Neuronal stem cell (in vitro differentiated cells): ENCODE measurements at places on chromosomes 13 and 19.

- no peak for DNase-seq
Measured at GRCh38 chr19:30183807-30184490, 188.2 kb upstream of the ZNF536 start.

- no peak for DNase-seq
Measured at GRCh38 chr13:39550931-39551330, 52.1 kb downstream of the LHFPL6 start.

DNA sequence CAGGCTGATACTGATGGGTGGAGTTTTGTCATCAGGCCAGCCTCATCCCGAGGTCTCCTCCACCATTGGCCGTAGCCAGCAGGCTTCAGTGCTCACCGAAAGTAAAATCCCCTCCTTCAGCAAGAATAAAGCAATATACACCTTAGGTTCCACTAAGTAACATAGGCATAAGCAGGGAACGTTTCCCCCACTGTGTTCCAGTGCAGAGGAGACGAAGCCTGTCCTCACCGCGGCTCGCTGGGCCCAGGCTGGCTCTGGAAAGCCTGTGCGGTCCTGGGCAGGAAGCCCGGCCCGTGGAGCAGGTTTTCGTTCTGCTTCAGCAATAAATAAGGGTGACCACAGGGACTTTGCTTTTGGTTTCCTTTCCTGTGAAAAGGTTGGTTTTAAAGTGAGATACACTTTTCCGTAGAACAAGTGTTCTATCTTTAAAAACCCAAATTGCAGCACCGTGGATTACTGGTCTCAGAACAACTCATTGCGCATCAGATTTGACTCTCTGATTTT lies 16.3 kb upstream of the TEX29 start:
- no peak for DNase-seq

GRCh38 chr19:49972841-49973240 lies 11.9 kb upstream of the SIGLEC11 start:
- DNase-seq: no peak

- DNase-seq: no peak
Measured at GRCh38 chr13:98449273-98449672, 127.6 kb downstream of the STK24 start.

- no peak for DNase-seq
Measured at GRCh38 chr19:43470288-43470687, 4.9 kb upstream of the LYPD3 start.

DNA sequence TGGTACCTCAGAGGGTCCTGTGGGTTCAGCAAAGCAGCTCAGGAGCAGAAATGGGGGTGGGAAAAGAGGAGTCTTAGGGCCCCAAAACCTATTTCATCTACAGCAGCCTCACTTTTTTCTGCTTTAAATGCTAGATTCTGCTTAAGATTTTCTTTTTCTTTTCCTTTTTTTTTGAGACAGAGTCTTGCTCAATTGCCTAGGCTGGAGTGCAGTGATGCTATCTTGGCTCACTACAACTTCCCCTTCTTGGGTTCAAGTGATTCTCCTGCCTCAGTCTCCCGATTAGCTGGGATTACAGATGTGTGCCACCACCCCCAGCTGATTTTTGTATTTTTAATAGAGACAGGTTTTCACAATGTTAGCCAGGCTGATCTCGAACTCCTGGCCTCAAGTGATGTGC lies 30.7 kb upstream of the WDFY2 start:
- no peak for DNase-seq

DNA sequence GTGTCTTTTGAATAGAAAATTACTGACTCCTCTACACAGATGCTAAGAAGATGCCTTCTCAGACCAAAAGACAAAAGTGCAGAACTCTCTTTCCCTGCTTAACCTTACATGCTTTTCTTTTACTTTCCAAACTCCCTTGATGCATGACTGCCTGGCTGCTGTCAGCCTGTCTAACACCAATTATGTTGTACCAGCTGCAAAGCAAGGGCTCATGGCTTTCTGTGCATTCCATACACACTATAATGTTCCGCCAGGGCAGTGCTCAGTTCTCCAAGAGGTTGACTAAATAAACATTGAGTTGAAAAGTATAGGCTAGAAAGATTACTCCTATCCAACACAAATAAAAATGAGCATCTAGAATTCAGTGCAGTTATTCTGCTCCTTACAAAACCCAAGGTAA lies 330.4 kb upstream of the NBEA start:
- DNase-seq: peak; percentile 9

GRCh38 chr13:19860884-19861655 lies 2.4 kb downstream of the ZMYM5 start:
- DNase-seq: peak; percentile 15

DNA sequence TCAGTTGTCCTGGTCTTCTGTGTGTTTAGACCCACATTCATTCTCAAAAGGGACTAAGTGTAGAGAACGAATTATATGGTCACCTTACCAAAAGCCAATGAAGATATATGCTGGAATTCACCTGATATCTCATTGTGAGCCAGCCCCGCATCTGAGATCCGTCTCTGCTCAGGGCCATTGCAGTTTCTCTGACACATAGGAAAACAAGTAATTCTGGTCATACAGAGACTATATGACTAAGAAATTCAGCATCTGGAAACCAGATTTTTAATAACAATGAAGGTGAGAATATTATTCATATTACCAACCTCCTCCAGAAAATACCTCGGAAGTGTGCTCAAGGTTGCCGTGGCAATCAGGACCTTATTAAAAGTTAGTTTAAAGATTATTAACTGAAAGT lies 278.6 kb upstream of the EDNRB start:
- DNase-seq: no peak

DNA sequence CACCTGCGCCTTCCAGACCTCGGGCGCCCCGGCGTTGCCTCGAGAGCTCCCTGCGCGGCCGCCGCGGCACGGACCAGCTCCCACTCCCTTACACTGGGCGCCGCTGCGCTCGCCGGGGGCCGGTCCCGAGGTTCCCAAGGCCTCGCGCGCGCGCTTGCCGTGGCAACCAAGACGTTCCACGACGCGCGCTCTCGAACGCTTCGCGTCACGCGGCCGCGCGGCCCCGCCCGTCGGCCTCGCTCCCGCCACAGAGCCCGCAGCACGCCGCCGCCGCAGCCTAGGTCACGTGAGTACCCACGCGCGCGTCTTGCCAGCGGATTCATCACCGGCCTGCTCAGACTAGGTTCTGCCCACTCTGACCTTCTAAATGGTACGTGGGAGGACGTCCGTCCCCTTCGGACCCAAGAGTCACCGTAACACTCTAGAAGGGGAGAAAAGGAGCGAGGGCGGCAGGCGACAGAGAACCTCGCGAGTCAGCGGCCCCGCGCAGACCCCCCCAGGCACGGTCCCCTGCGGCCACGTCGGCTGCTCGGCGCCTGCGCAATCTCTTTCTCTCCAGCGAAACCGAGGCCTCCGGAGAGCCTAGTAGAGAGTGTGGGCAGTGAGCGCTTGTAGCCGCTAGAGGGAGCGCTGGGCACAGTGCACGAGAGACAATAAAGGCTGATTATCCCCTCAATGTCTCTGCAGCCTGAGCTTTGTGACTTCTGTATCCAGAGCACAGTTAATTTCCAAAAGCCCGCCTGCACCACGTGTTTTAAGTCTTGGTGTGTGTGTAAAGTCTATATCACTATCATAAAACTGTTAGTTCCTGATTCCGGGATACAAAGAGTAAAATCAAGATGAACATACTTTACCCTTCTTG lies at the start of gene SPART:
Gene SPART (minus strand): TSS at position 173 of the 862 bp plus-strand sequence. CDS start 10,564 bp downstream, outside the sequence.
- DNase-seq: peak; percentile 89

DNA sequence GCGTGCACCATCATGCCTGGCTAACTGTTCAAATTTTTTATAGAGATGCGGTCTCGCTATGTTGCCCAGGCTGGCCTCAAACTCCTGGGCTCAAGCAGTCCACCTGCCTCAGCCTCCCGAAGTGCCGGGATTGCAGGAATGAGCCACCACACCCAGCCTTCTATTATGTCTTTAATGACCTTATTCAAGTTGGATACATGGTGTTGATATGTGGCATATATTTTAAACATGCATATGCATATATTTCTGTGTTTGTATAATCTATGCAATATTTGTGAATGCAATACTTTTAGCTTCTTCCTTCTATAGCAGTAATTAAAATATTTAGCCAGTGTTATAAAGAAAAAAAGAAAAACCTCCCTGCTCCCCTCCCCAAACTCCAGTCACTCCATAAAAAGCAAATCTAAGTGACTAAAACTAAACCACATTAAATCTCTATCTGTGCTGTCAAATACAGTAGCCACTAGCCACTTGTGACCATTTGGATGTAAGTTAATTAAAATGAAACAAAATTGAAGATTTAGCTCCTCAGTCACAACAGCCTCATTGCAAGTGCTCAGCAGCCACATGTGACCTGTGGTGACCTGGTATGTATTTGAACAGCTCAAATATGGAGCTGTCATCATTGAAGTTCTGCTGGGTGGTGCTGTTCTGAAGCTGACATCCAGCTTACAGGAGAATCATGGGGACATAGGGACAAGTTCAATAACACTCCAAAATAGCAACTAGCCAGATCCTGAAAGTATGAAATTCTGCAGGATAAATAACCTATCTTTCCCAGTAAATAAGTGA lies 27.4 kb downstream of the FCGBP start:
- no peak for DNase-seq

- DNase-seq: no peak
Measured at GRCh38 chr13:50509771-50510441, 333.6 kb downstream of the DLEU7 start.

DNA sequence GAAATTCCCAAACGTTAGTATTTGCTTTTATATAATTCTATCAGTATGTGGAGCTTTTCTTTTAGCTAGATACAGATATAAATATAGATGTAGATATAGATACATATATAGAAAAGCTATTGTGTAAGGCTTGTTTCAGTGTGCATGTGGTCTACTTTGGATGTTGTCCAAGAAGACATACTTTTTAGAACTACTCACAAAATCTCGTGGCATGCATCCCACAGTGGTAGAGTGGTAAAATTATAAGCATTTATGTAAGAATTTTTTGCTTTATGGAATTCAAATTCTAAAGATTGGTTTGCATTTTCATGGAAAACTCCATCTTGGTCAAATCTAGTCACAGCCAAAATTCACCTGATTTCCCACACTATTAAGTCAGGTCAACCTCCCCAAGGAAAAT lies 880.4 kb downstream of the EFNB2 start:
- DNase-seq: no peak

DNA sequence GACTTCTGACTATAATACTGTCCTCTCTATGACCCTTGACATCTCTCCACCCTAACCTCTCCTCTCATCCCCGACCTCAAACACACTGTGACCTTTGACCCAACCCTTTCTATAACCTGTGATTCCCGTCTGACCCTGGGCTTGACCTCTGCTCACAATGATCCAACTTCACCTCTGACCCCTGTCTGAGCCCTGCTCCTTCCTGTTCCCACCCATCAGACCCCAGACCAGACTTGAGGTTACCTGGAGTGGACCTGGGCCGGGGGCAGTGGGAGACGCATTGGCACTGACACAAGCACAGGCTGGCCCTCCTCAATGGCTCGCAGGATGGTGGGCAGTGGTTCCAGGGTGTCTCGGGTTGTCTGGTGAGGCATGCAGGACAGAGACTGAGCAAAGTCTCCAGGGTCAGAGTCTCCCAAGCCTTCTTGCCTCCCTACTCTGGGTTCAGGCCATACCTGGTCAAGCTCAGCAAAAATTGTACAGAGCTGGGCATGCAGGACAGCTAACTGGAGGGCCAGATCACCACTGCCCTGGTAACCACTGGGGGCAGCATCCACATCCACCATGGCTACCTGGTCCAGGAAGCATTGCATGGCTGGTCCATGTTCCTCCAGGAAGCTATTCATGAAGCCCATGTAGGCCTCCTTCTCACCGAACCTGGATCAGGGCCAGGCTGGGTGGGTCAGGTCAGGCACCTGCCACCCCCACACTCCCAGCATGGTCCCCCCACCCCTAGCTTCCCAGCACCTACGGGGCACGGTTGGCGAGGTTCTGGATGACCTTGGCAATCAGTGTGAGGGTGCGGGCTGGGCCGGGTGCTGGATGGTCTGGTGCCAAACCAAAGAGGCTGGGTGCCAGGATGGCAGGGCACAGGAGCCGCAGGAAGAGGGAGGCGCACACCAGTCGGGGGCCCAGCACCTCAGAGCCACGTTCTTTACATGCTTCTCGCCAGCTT lies 4.4 kb upstream of the WIZ start:
- no peak for DNase-seq

GRCh38 chr19:9037400-9038062 lies 27.3 kb upstream of the MUC16 start:
- no peak for DNase-seq

- no peak for DNase-seq
Measured at GRCh38 chr19:16585808-16586476, 13.7 kb upstream of the SLC35E1 start.

DNA sequence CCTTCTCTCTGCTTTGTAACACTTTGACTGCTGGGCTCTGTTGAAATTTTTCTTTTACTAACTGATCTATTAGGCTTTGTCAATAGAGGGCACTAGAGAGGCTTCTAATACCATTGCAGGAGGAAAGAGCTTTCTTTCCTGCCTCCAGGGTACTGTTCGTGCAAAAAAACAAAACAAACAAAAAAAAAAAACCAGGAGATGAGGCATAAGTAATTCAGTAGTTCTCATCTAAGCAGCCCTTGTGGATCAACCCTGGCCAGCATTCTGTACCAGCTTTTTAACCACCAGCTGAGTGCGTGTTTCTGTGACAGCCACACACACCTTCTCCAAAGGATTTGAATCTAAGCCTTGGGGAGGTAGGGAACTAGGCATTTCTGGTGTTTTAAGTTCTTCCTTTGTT lies 1707.6 kb upstream of the SLC10A2 start:
- DNase-seq: peak; percentile 35

GRCh38 chr19:29644210-29644609 lies 21.1 kb upstream of the PLEKHF1 start:
- DNase-seq: no peak

DNA sequence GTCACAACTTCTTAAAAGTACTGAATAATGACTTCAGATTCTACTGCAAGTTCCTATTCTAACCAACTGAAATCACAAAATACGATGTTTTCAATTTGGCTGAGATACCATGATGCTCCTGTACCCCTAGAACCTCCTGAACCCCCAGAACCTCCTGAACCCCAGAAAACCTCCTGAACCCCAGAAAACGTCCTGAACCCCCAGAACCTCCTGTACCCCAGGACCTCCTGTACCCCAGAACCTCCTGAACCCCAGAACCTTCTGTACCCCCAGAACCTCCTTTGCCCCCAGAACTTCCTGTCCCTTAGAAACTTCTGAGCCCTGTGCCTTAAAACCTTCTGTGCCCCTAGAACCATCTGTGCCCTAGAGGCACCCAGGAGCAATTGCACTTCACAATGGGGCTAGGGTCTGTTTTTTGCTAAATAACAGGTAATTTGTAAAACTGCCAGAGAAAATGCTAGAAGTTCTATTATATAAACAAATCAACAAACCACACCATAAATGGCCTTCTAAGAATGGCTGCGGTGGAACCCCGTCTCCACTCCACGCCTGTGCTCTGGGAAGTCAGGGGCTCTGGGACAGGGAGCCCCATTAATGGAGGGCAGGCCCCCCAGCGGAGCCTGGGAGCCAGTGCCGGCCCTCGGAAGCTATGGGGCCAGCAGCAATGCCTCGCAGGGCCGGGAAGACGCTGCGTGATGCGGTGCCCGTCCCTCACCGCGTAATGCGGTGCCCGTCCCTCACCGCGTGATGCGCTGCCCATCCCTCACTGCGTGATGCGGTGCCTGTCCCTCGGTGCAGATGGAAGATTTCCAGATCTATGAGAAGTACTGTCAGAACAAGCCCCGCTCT lies 21.3 kb upstream of the F7 start:
- no peak for DNase-seq

GRCh38 chr13:70203661-70204229 lies 95.5 kb upstream of the KLHL1 start:
- no peak for DNase-seq
